T-helper 2 cell (primary cell): ENCODE measurements at places on chromosomes 7 and 10.

- no peak for DNase-seq
Observed at GRCh38 chr10:33100781-33101391, 142.9 kb upstream of the ITGB1 start.

- DNase-seq: no peak
Observed at GRCh38 chr7:48089046-48090003, at the start of gene UPP1. TSS of gene UPP1 (plus strand) at chr7:48089265. CDS start at chr7:48094784, 5,519 bp downstream.

- DNase-seq: no peak
Observed at GRCh38 chr10:14023673-14024328, 306.9 kb downstream of the FRMD4A start.

DNA sequence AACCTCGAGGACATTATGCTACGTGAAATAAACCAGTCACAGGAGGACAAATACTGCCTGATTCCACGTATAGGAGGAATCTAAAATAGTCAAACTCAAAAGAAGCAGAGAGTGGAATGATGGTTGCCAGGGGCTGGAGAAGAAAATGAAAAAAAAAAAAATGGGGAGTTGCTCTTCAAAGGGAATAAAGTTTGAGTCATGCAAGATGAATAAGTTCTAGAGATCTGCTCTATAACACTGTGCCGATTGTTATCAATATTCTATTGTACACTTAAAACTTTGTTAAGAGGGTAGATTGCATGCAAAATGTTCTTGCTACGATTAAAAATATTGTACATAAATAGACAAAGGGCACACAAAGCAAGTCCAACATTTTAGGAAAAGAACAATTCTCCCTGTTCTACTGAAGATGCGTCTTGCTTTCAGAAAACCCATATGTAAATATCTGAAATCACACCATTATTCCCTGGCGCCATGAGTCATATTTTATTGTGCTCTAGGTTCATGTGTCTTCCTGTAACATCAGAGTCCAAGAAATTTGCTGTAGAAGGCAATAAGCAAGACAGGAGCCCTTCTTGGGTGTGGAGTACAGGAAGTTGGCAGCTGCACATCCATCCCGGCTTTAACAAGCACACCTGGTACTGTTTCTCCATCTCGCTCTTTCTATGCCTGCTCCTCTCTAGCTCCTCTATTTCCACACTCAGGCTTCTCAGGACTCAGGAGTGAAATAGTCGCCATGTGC is 145.9 kb downstream of the GFRA1 start:
- DNase-seq: no peak

DNA sequence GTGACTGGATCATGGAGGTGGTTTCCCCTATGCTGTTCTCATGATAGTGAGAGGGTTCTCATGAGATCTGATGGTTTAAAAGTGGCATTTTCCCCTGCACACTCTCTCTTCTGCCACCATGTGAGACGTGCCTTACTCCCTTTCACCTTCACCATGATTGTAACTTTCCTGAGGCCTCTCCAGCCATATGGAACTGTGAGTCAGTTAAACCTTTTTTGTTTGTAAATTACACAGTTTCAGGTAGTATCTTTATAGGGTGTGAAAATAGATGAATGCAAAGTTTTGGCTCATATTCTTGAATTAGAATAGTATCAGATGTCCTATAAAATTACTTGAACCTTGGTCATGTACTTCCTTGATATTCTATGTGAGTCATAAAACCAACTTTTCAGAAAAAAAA is 252.1 kb upstream of the TMEM229A start:
- no peak for DNase-seq

GRCh38 chr7:76069238-76069638 is 21.3 kb downstream of the MDH2 start:
- DNase-seq: no peak

DNA sequence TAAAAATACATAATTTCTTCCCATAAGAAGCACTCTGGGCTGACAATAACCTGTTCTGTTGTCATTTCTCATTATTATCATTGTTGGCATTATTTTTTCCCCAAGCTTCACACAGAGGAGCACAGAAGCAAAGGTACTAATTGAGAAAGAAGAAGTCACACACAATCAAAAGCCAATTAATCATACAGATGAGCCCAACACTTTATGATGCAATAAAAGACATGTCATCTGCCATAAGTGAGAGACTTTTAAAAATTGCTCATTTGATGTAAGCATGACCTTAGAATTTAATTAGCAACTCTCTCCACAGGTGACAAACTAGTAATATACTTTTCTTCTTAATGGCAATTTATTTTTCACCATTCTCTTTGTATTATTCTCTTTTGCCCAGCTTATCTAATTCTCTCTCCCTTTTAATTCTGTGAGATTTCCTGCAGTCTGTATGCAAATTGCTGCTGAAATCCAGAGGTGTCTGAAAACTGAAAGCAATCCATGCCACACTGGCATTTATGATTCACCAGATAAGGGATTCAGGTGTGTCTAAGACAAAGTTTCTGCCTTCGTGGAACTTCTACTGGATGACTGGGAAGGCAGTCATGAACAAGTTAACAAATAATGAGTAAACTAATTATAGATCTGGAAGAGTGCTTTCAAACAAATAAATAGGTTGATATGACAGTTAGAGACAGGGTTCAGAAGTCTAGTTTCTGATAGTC is 203.5 kb downstream of the CHCHD3 start:
- DNase-seq: no peak

DNA sequence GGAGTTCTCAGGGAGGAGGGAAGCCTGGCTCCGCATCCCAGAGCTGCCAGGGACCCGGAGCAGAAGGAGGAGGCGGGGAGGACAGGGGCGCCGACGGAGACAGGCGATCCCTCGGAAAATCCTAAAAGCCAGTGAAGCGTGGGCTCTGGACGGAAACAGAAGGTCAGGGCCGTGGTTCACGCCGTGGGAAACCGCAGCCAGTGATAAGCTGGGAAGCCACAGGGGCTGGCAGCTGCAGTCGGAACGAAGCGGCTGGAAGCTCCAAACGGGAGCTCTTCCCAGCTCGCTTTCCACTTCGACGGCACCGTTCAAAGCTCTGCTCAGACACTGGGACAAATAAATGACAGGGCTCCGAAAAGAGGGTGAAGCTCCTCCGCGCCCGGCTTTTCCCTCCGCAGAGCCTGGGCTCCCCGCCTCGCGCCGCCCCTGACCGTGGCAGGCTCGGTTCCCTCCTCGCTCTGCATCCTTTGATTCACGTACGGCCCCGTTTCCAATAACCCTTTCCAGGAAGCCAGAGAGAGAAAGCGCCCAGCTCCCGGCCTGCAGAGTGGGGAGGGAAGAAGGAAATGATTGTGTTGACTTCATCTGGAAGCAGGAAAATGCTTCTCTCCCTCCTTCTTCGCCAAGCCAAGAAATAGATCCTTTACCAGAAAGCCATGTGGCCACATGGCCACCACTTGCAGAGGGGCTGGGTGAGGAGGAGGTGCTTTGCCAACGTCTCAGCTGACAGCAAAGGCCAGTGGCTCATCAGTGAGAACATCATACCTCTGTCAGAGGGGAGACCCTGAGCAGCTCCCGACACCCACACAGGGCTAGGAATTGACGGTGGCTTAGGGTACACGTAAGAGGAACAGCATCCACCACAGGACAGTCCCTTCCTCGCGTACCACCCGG is 57.4 kb downstream of the ADRB1 start:
- DNase-seq: no peak

DNA sequence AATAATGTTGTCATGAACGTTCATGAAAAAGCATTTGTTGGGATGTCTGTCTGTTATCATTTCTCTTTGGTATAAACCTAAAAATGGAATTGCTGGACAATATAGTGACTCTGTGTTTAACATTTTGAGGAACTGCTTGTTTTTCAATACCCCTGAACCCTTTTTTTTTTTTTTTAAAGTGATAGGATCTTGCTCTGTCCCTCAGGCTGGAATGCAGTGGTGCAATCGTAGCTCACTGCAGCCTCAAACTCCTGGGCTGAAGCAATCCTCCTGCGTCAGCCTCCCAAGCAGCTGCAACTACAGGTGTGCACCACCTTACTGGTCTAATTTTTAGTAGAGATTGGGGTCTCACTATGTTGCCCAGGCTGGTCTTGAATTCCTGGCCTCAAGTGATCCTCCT is 15.1 kb upstream of the LMTK2 start:
- DNase-seq: no peak

DNA sequence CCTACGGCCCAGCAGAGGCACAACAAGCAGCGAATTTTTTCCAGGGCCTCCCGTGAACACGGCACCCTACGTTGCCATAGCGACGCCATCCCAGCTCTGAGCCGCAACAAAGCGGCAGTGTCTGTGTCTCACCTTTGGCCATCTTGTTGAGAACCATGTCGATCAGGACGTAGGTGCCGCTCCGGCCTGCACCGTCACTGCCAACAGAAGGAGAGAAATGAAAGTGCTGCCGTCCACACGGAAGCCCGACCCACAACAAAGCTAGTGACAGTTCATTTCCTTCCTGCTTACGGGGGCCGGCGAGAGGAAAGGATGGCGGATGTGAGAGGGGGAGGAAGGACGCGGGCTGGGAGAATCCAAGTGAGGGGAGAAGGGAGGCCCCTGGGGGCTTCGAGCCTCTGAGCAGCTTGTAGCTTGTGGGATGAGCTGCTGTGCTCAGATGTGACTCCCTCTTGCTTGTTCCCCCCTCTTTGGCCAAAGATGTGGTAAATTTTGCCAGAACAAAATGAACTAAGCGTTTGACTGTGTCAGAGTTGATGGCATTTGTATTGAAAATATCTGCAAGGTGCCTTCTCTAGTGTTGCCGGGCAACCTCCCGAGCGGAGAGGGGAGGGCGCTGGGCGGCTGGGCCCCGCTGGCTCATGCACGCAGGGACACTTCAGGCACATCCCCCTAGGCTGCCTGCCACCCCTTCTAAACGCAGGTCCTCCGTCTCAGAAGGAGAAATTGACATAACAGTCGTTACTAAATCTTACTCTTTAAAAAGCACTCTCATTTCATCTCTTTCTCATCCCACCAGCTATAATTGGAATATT is 232.2 kb downstream of the DNAJB6 start:
- no peak for DNase-seq

GRCh38 chr7:98212532-98213041 is 1.3 kb downstream of the BHLHA15 start:
- no peak for DNase-seq

- DNase-seq: no peak
Observed at GRCh38 chr7:129017933-129018538, 36.9 kb downstream of the TNPO3 start.

- DNase-seq: no peak
Observed at GRCh38 chr7:55521917-55522902, 50.1 kb downstream of the VOPP1 start.

DNA sequence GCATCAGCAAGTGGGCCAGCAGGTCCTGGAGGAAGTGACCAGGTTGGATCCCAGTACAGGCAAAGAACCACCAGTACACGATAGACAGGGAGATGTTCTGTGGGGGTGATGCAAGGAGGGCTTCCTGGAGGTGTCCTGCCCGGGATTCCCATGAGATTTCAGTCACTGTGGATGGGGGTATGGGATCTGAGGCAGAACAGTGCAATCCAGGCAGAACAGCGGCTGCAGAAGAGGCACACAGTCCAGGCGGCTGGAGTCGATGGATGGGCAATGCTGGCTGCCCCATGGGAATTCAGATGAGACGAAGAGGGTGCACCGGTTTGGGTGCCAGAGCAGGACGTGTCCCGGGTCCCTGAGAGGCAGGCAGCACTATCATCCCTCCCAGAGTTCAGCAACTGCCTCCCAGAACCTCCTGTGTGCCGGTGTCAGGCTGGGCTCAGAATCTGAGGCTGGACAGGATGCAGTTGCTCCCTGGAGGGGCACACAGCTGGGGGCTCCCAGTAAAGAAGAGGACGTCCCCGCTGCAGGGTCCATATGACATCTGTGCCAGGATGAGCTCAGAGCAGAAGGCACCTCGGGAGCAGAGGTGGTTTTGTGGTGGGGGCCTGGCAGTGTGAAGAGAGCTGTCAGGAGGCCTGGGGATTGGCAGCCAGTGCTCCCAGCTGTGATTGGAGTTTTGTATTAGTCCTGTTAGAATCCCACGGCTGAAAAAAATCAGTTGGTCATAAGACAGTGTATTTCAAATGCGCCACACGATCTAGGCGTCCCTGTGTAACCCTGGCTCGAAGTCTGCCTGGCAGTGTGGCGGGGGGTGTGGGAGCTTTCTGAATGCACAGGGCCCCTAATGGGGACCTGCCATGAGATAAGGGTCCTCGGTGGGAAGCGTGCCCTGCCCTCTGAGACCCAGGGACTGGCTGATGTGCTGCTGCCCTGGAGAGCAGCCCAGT is 3.2 kb downstream of the KNDC1 start:
- no peak for DNase-seq

GRCh38 chr10:69104994-69105790 is 17.3 kb downstream of the SRGN start:
- no peak for DNase-seq

DNA sequence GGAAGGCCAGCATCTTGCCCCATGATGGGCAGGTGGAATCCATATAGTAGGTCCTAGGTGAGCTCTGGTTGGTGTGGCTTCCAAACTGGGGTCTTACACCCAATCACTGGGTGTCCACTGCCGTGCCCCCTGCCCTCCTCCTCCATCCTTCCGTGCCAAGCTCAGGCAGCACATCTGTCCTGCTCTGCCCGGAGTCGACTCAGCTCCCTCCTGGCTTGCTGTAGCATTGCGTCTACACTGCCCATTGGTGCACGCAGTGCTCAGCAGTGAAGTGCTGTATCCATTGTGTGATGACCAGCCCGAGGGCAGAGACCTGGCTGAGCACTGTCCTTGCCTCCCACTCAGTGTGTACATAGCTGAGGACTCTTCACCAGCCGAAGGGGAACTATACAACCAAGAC is 148.4 kb downstream of the ADAM12 start:
- DNase-seq: no peak

DNA sequence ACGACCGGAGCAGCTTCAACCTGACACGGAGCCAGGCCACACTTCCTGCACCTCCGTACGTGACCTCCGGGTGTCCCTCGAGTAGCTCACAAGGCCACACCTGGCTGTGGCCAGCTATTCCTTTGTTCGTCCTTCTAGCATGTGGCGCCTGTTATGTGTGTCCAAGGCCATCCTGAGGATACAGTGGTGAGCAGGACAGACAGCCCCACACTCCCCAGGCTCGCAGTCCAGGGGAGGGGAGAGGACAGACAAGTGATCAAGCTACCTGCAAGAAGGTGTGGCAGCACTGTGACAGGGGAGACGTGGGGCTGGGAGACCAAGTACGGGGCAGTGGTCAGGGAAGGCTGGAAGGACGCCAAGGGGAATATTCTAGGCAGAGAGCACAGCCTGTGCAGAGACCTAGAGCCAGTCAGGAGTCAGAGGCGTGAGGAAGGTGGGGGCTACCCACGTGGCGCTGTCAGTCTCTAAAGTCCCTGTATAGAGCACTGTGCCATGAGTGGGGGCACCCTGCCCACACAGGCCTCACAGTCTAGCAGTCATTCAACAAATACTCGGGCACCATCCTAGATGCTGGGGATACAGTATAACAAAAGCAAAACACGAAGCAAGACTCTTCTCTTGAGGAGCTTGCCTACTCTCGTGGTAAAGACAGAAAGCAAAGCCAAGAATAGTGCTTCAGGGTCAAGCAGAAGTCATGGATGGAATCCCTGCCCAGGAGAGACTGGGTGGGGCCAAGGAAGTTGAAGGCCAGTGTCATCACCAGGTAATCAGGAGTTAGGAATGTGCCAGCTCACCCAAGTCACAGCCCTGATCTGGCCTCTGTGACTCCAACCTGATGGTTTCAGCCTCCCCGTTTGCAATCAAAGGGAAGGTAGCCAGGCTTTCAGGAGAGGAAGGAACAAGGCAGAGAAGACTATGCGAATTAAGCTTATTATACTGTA is 58.6 kb downstream of the PROSER2 start:
- DNase-seq: no peak

- DNase-seq: no peak
Observed at GRCh38 chr10:35413985-35414861, 77.9 kb downstream of the CCNY start.

GRCh38 chr10:75606203-75606779 is 174.9 kb downstream of the LRMDA start:
- DNase-seq: no peak
